ENCODE measurements at places on chromosomes 7 and 10.

DNA sequence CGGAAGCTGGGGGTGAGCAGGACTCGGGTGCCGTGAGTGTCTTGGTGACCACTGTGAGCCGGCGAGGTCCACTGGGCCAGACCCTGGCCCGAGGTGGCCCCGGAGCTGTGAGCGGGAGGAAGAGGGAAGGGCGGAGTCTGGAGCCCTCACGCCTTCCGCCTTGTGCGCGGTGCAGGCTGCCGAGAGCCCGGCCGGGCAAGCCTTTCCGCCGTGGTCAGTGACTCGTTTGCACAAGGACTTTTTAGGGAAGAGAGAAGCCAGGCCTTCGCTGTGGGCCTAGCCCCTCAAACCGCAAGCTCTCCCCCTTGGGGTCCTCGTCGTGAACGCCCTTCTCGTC is 40.9 kb upstream of the ZNF32 start:
- peak; percentile 41 for DNase-seq

DNA sequence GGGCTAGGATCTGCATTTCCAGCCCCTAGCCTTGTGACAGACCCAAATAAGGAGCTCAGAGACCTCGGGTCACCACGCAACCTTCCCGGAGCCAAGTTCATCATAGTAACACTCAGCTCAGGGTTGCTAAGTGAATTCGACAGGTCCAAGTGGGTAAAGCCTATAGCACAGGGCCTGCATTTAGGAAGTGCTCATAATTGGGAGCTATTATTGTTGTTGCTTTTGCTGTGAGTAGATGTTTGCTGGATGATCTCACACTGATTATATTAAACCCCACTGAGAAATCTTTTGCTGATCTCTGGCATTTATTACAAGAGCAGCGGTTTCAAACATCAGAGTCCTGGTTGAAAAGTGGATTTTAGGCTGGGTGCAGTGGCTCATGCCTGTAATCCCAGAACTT is 20.3 kb upstream of the SAR1A start:
- DNase-seq, result no peak

DNA sequence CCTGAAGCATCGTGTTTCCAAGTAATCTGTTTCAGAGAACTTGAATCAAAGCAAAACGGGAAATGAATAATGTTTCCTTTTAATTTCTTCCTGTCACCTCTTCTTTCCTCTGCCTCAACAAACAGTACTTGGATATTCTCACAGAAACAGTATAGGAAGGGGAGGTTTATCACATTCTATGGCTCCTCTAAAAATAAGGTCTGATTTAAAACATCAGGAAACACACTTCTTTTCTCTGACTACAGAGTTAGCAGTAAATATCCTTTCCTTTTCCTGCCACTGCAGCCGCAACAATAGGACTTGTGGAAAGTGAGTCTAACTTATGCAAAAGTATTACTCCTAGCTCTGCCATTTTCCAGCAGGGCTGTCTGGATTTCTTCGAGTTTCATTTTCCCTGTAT is 62.3 kb downstream of the CH25H start:
- no peak for DNase-seq

- no peak for DNase-seq
These were observed 53.2 kb downstream of the GAD2 start for GRCh38 chr10:26269754-26270153.

GRCh38 chr10:15943426-15943825 is 83.1 kb upstream of the MINDY3 start:
- DNase-seq, result no peak

GRCh38 chr7:39910108-39910869 is 39.8 kb upstream of the CDK13 start:
- DNase-seq, result no peak

GRCh38 chr10:1377740-1378397 is 321.7 kb downstream of the WDR37 start:
- no peak for DNase-seq

DNA sequence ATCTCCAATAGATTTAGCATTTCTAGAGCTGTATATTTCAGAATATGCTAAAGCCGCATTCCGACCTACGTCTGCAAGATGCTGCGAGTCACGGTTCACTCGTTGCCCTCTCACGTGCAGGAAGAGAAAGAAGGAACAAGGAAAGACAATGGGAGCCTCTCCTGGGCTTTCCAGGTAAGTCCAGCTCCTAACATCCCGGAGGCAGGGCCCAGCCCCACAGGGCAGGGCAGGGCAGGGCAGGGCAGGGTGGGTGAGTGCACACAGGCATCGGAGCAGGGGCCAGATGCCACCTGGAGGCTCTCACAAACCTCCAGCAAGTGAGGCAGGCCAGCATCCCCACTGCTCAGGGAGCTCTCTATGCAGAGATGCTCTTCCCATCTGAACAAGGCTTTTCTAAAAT is 50.8 kb downstream of the VOPP1 start:
- DNase-seq, result no peak

DNA sequence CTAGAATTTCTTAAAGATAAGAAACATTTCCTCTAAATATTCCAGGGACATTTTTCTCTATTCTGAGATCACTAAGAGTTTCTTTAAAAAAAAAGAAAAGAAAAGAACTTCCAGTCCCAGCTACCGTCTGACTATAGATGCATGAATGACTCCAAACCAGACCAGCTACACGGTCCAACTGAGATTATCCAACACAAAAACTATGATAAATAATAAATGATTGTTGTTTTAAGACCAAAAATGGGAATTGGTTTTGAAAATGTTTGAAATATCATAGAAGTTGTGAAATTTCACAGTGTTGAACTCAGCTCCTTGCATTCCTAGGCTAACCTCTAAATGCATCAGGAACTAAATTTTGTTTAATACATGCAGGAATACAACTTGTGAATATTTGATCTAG is 1619.6 kb upstream of the LRRTM3 start:
- no peak for DNase-seq

- no peak for DNase-seq
These were observed 38.2 kb downstream of the CDH23 start for GRCh38 chr10:71434760-71435394.

- DNase-seq, result no peak
These were observed 6.4 kb upstream of the MYL10 start for GRCh38 chr7:101635484-101635883.

DNA sequence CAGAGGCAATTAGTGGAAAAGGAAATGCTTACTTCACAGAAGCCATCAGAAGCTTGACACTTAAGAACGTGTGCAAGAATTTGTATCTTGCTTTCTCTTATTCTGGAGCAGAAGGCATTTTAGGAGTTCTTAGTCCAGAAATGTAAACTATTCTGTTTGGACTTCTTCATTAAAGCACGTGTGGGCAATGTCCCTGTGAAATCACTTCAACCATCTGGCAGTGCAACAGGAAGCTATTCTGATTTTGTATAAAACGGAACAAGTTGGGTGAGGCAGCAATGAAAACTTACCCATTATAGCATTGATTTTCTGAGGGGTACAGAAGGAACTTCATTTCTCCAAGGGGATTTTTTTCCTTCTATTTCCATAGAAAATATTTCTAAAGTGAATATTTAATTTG is 21.3 kb upstream of the ARHGAP21 start:
- no peak for DNase-seq

GRCh38 chr7:66886152-66886551 is 34.9 kb upstream of the TMEM248 start:
- DNase-seq, result no peak

DNA sequence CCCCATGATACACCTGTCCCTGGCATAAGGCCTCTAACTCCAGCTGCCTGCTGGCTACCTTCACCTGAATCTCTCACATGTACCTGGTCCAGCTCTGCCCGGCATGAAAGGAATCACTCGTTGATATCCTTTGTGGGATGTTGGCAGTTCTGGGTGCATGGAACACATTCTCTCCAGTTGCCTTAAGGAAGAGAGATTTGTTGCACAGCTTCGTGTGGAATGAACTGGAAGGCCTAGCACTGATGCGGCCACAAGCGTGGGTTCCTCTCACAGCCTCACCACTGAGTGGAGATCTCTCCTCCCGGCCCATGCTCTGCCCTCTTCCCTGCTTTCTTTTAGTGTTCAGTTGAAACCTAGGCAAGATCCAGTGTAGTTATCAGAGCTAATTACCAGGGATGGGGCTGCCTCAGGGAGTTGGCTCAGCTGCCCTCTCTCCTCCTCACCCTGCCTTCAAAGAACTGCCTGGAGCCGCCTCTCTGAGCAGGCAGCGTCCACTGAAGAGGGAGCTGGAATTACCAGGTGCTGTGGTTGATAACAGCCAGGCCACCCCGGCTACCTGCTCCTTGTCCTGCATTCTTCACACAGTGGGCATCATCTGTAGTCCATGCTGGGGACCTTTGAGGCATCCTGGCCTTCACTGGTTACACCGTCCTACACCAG is 194.3 kb downstream of the CCDC3 start:
- no peak for DNase-seq

GRCh38 chr10:14736600-14737081 is 38.1 kb downstream of the FAM107B start:
- DNase-seq, result no peak

DNA sequence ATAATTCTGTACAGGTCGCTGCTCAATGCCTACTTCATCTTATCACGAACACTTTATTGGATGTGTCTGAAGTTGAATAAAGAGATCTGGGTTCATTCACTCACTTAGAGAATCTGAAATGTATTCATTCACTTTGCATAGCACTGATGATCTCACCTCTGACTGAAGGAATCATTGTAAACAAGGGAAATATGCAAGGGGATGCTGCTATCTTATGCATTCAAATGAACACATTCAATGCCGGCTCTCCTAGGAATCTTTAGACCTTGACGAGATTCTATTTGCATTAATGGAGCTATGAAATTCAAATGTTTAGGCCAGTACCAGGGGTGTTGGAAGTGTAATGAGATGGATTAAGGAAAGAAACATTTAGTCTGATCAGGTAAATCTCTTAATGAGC is 200.6 kb upstream of the COBL start:
- DNase-seq, result no peak

GRCh38 chr10:79133416-79133815 is 64.7 kb downstream of the ZMIZ1 start:
- DNase-seq, result no peak

DNA sequence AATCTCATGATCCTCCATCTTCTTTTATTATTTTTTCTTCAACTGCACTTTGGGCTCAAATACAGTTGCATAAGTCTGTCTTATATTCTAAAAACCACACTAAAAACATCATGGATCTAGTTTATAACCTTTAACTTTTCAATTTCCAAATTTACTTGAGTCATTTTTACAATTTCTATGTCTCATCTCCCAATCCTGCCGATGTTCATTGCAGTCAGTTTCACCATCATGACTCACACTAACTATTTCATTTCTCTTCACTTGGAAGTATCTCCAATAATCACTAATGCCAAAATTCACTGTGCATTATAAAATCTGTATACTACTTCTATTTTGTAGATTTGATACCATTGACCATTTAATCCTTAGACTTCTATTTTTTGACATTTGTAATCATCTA is 806.9 kb upstream of the SORCS1 start:
- DNase-seq, result no peak

DNA sequence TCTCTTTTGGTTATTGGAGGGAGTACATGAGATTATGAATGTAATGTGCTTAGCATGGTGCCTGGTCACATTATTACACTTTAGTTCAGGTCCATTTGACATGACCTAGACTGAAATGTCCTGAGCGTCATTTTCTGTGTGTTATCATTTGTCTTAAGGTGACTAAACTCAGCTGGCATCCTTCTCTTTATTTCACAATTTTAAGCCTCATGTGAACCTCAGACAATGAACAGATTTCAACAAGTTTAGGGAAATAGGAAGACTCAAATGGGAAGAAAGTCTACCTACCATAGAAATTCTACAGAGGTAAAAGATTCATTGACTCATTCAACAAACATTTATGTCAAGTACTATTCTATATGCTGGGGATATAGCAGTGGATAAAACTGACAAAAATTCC is 70.2 kb upstream of the EXOC6 start:
- DNase-seq, result no peak

DNA sequence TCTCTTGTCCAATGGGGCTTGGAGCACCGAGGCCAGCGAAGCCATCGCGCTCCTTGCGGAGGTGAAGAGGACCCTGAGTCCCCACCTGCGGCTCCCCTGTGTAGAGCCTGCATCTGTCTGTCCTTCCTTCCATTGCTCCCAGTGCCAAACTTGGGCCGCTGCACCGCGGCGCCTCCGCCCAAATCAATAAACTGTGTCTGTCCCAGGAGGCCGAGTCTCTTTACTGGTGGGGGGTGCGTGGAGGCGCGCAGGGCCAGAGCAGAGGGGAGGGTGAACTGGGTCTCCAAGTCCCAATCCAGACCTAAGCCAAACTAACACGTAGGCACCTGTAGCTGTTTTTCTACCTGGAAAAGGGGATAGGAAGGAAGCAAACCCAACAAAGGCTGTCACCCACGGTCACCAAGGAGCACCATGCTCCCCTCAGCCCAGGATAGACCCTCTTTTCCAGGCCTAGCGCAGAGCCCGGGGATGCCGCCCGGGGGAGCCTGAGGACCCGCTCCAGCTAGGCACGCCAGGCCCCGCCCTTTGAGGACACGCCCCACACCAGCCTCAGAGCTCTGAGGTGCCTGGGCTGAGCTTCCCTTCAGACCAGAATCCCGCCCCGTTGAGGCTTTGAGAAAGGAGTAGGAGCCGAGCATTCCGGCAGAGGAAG is 1.2 kb upstream of the CHAT start:
- DNase-seq, result no peak

GRCh38 chr7:146764458-146764857 is 647.9 kb downstream of the CNTNAP2 start:
- DNase-seq, result no peak

GRCh38 chr10:6140141-6140841 is 51.5 kb downstream of the RBM17 start:
- DNase-seq, result no peak

DNA sequence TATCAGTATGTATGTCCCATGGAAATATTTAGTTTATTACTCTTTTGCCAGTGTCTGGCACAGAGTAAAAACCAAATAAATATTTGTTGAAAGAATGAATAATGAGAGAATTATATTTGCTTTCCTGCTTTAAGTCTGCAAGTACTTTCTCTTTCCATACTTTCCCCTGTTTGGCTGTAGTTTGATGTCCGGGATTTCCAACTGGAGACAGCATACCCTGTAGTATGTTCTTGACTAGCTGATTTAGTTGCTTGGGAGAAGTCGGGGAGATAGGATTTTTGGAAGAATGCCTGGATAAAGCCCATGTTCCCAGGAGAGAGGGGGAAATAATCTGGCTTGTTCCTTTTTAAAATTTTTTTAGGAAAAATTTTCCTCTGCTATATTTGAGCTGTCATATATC is 516.1 kb downstream of the CCSER2 start:
- DNase-seq, result no peak

- no peak for DNase-seq
These were observed 369.7 kb upstream of the AKR1E2 start for GRCh38 chr10:4456279-4456678.

- no peak for DNase-seq
These were observed 20.1 kb upstream of the MDFIC start for GRCh38 chr7:114901771-114902170.

- DNase-seq, result no peak
These were observed 42.4 kb upstream of the SEPTIN7 start for GRCh38 chr7:35758421-35758820.
